ENCODE measurements at places on chromosomes 3 and 15.

- DNase-seq: no peak
Observed at GRCh38 chr15:35686347-35686746, 140.4 kb upstream of the DPH6 start.

DNA sequence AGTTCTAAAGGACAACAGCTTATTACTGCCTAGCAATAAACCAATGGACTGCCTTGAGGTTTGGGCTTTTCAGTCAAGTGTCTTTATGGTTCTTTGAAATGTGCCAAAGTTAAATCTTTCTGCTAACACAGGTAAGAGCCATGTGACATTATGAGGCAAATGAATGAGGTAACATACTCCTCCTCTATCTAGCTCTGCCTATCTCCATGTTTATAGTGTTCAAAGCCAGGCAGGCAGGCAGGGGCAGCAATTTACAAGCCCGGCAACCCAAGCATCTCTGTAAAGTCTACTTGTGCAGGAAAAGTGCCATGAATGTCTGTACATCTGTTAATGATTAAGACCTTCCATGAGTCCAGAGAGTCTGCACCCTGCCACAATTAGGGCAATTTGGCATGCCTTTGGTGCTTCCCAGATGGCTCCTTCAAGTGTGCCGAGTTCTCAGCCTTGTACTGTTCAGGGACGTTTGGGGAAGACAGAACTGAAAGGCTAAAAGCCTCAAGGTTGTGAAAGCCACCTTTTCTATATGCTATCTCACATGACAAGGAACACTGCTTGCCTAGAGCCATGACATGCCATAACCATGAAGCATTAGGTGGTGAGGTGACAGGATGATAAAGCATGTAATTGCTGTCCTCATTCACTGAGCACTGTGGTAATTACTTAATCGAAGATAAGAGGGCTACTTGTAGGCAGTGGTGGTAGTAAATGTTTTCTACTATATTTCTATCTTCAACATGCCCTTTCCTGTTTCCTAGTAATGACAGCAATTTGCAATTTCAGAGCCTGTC is 41.4 kb upstream of the EIF1B start:
- DNase-seq: no peak

DNA sequence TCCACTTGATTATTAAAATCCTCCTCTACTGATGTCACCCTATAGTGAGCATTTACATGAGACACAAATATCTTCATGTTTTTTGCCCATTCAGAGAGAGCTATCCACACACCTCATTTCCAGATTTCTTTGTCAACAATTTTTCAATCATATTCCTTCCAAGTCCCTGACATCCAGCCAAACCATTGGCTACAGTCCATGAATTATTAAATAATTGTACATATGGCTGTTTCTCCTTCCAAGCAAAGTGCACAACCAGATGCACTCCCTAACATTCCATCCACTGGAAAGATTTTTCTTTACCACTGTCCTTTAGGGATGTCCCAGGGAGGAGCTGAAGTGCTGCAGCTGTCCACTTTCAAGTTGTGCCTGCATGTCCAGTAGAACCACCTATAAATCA is 328.0 kb upstream of the MDFIC2 start:
- DNase-seq: no peak

DNA sequence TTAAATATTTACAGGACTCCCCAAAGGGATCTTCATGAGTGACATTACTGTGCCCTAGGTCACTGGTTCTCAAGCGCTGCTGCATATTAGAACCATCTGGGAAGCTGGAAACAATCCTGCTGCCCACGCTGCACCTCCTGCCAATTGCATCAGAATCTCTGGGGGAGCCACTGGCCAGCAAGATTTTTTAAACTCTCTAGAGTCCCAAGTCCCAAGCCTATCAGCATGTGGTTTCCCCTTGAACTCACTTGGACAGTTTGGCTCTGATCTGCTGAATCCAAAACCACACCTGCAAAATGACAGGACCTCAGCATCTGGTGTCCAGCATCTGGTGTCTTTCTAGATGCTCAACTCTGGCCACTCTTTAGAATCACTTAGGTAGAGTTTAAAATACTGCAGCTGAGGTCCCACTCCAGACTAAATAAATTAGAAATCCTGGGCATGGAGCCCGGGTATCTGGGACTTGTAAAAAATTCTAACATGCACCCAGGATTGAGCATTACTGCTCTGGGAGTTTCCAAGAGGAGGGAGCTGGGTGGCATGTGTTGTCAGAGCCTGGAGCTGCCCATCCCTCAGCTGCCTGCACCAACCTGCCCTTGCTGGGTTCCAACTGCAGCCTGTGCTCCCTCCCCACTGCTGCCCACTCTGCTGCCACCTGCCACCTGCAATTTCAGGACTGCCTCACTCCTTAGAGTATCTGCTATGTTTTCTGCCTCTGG is 311.3 kb downstream of the SLC9A9 start:
- no peak for DNase-seq

DNA sequence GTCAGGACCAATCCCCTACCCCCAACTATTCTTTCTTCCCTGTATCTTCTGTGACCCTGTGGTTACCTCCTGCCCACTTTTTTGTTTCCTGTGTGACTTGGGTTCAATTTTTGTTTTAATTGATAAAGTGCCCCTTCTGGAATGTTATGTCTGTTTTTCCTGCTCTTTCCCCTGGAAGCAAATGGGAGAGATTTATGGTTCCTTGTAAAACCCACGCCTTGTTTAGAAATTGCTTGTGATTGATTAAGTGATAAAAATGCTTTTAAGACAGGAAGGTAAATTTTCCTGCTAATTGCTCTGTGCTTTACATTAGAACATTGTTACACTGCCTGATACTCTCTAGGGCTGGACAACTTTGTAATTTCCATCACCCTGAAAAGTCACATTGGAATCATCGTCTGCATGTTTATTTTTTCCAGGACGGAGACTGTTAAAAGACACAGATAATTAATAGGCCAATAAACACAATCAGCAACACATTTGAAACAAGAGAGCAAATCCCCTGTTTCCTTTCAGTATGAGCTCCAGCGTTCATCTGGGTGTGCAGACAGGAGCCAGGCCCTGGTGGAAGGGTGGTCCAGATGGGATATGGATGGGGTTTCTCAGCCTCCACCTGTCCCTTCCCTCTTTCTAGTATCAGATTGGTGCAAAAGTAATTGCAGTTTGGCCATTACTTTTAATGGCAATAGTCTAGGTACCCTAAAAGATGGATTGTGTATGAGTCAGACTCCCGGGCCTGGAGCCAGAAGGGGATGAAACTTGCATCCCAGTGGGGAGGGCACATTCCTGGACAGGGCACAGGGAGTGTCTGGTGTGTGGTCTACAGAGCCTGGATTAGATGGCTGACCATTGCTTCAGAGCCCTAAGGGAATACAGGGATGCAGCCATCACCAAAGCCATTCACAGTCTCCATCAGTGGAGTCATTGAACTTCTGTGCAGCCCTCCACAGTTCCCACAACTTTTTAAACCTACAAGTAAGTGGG is 58.1 kb upstream of the AGBL1 start:
- DNase-seq: no peak

- DNase-seq: no peak
Observed at GRCh38 chr3:86814918-86815655, 175.9 kb downstream of the VGLL3 start.

GRCh38 chr3:170090601-170090981 is 52.8 kb downstream of the GPR160 start:
- DNase-seq: no peak

DNA sequence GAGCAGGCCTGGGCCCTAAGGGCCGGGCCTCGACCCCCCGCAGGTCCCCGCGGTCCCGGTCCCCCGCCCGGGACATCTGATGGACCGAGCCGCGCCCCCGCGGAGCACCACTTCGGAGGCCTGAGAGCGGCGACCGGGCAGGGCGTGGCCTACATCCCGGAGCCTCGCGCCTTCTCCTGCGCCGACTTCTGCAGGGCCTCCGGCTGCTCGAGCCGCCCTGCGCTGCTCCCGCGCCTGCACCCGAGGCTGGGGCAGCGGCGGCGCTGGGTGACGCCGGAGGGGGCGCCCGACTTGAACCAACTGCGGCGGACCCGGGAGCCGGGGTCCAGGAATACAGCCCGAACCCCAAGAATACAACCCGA is 14.9 kb upstream of the GP9 start:
- DNase-seq: peak; percentile 10

DNA sequence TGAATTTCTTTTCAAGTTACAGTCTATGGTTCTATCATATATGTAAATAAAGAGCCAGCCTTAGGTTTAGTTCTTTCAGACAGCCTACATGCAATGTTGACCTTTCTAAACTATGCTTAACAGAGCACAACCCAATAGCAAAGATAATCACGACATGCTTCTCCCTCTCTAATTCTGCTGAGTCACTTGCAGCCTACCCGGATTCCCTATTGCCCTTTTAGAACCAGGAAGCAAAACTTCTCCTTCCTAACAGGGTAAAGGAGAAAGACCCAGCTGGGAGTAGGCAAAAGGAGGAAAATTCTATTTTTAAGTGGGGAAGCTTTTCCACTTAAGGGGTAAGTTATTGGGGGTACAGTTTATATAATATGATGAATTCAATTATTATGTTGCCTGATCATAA is 79.3 kb downstream of the SLC7A14 start:
- DNase-seq: no peak

DNA sequence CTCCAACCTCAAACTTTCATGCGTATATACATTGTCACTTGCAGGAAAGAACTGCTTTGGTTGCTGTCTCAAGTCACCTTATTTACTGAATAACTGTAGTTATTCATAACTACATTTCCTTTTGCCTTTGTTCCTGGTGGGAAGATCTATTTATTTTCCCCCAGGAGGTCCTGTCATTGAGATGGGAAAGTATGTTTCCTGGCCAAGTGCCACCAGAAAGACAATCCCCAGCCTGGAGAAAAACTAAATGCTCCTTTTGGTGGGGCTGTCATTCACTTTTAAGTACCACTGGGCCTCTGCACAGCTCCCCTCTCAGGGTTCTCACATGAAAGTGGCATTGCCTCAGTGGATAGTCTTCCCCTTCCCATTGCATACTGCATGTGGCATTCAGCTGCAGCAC is 59.8 kb downstream of the LRRC3B start:
- DNase-seq: no peak

GRCh38 chr3:62207197-62207596 is 166.2 kb downstream of the FEZF2 start:
- DNase-seq: no peak

- DNase-seq: no peak
Observed at GRCh38 chr15:25455226-25455625, 16.4 kb upstream of the UBE3A start.

GRCh38 chr3:72015463-72015862 is 230.5 kb upstream of the PROK2 start:
- DNase-seq: no peak

- no peak for DNase-seq
Observed at GRCh38 chr3:179957264-179957845, 79.4 kb downstream of the PEX5L start.

GRCh38 chr3:16295298-16295890 is 30.4 kb downstream of the OXNAD1 start:
- DNase-seq: no peak

- no peak for DNase-seq
Observed at GRCh38 chr3:8438507-8439079, 63.0 kb upstream of the LMCD1 start.

GRCh38 chr3:106943071-106943470 is 434.2 kb upstream of the CCDC54 start:
- no peak for DNase-seq

- DNase-seq: no peak
Observed at GRCh38 chr15:73026511-73027054, 25.7 kb upstream of the NEO1 start.

- no peak for DNase-seq
Observed at GRCh38 chr3:174700736-174701135, 158.4 kb upstream of the NAALADL2 start.

- DNase-seq: no peak
Observed at GRCh38 chr3:149174901-149175300, 45.5 kb downstream of the HPS3 start.

DNA sequence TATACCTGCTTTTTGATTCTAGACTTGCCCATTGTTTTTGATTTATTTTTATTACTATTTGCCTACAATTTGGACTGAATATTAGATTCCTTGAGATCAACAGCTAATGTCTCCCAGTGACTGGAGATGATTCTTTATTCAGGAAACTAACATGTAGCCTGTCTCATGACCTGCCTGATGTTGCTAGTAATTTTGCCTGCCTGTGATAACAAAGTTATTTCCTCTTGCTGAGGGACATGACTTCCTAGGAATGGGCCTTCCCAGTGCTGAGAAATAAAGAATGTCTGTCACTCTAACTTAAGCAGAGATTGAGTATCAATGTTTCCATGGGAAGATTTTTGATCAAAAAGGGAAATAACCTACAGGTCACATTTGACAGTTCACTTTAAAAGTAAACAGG is 13.4 kb upstream of the NPHP3 start:
- no peak for DNase-seq

GRCh38 chr15:45631776-45632175 is 3.1 kb upstream of the SQOR start:
- DNase-seq: no peak

GRCh38 chr3:174362556-174362955 is 496.6 kb upstream of the NAALADL2 start:
- no peak for DNase-seq

GRCh38 chr15:77657634-77658238 is 25.0 kb upstream of the LINGO1 start:
- no peak for DNase-seq

GRCh38 chr3:42192334-42193200 is 73.4 kb downstream of the CCK start:
- DNase-seq: no peak

GRCh38 chr3:144129536-144130214 is 158.1 kb downstream of the DIPK2A start:
- no peak for DNase-seq

DNA sequence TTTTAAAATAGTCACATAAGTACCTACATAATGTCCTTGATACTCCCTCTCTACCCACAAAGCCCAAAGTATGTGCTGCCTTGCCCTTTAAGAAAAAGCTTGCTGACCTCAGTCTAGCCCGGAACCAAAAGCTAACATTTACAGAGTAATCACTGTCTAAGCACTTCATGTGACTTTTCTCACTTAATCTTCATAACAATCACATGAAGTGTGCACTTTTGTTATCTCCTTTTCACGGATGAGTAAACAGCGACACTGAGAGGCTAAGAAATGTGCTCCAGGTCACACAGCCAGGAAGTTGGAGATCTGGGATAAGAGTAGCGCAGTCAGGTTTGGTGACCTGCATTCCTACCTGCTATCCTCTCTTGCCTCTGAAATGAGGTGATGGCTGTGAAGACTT is 194.0 kb downstream of the ITPR1 start:
- DNase-seq: no peak

DNA sequence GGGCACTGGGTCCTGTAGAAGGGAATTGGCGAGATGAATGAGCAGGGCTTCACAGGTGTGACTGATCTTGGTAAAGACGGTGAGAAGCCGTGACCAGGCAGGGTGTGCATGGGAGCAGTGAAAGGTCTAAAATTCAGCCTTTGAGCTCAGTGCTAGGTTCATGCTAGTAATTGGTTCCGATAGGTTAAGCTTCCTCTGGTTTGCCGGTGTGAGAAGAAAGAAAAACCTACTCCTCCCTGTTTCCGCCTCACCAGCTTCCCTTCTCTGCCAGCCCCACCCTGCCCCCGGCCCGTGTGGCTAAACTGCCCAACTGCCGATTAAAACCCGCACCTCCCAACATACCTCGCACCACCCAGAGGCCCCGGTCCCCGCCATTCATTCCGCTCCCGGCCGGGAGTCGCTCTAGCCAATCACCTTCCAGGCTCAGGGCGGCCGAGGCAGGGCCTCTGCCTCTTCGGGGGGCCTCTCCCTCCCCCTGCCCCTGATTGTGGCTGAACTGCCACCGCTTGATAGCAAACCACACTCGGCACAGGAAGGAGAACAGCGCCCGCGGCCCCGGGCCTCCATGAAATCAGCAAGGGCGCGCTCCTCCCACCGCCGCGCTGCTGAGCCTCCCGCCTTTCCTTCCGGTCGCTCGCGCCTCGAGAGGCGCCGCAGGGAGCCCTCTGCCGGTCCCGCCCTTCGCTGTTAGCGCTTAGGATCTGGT is 7.3 kb upstream of the NRROS start:
- peak; percentile 69 for DNase-seq

Data from activated CD4-positive, alpha-beta T cell treated with anti-CD3 and anti-CD28 coated beads, Interleukin-2, amount 50 U/mL, for 4 hours (primary cell).